ENCODE measurements at places on chromosomes 13 and 19.

GRCh38 chr13:53342623-53343360 is 314.2 kb downstream of the OLFM4 start:
- DNase-seq, result no peak

GRCh38 chr13:110236831-110237261 is 70.1 kb downstream of the COL4A1 start:
- DNase-seq, result no peak

GRCh38 chr19:54178581-54179261 is 5.8 kb upstream of the TMC4 start:
- peak; percentile 20 for DNase-seq

DNA sequence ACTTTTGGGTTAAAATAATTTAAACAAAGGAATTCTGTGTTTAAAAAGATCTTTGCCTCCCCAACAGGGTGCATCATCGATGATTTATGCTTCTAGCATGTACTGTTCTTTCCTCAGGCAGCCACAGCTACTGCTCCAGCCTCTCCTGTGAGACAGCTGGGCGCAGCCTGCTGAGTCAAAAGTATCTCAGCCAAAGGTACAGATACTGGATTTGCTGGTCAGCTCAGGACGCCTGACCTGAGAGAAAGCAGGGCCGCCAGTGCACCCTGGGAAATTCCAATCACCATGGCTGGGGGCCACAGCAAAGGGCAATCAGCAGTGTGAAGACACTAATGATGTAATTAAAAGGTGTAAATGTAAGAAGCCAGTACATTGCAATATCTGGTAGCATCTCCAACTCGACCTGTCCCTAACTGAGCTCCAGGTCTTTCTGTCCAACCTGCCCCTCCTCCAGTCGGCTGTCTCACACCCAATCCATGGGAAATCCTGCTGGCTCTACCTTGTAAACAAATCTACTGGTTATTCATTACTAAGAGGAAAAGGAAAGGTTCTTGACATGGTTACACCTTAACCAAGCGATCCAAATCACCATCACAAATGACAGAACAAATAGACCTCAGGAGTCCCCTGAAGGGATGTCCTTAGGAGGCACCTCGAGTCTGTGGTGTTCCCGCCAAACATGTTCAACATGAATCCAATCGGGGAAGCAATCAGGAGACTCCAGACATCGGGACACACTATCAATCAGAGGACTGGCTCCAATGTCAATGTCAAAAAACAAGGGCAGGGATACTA is 7.3 kb downstream of the OPA3 start:
- peak; percentile 76 for DNase-seq

DNA sequence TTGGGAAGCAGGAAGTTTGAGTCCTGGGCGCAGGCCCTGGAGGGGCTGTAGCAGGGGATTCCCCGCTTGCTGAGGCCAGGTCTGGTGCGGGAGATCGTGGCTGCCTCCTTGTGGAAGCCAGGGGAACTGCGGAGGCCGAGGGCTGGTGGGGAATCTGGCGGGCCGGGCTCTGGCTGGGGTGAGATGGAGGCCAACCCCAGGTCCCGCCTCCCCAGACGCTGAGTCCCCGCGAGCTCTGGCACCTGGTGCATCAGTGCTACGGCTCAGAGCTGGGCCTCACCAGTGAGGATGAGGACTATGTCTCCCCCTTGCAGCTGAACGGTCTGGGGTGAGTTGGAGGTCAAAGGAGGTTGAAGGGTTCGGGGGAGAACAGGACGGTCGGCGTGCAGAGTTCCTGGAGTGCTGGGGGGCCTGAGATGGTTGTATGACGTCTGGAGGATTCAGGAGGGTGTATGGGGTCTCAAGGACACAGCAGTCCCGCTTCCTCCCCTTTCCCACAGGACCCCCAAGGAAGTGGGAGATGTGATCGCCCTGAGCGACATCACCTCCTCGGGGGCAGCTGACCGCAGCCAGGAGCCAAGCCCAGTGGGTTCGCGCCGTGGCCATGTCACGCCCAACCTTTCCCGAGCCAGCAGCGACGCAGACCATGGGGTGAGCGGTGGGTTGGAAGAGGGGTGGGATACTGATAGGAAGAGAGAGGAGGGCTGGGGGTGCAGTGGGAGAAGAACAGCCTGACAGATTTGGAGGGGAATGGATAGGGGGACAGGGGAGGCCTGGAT is 13.1 kb downstream of the GRAMD1A start:
- peak; percentile 40 for DNase-seq

GRCh38 chr19:21608571-21608970 is 103.2 kb downstream of the ZNF429 start:
- no peak for DNase-seq

- DNase-seq, result no peak
Measured at GRCh38 chr19:34241513-34242337, 12.6 kb upstream of the GARRE1 start.

GRCh38 chr13:75219479-75220237 is 262.3 kb downstream of the TBC1D4 start:
- peak; percentile 62 for DNase-seq

- DNase-seq, result no peak
Measured at GRCh38 chr19:54662730-54663129, at the start of gene LILRB4. TSS of gene LILRB4 (plus strand) at chr19:54662985. CDS start at chr19:54663034, 49 bp downstream.

DNA sequence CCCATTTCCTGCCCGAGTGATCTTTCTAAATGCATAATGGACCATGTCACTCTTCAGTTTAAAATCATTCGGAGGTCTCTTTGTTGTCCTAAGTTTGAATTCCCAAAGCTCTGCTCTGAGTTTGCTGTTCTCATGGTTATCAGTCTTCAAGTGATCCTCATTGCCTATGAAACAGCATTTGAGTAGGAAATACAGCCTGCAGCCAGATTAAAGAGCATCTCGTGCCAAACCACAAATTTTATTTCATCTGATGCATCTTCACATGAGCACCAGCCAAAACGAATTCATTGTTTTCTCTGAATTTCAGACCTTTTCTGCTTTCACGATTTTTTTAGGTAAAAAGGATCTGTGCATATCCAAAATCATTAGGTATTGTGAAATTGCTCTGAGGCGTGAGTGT is 299.6 kb downstream of the TDRD3 start:
- DNase-seq, result no peak

DNA sequence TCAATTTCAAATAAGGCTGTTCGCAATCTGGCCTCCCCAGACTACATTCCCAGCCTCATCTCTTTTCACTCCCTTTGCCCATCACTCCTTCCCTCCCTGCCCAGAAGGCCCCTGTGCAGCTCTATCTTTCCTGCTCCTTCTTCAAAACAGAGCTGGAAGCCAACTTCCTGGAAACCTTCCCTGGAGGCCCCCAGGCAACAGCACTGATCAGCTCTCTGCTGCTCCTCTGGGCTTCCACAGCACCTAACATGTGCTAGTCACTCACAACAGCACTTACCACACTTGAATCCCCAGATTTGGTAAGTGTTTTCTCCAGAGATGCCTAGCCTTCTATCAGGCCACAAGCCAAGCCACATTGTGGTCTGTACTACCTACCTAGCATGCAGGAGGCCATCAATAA is 9.5 kb downstream of the SMAD9 start:
- DNase-seq, result no peak

- no peak for DNase-seq
Measured at GRCh38 chr19:44202470-44202869, 9.9 kb upstream of the ZNF227 start.

DNA sequence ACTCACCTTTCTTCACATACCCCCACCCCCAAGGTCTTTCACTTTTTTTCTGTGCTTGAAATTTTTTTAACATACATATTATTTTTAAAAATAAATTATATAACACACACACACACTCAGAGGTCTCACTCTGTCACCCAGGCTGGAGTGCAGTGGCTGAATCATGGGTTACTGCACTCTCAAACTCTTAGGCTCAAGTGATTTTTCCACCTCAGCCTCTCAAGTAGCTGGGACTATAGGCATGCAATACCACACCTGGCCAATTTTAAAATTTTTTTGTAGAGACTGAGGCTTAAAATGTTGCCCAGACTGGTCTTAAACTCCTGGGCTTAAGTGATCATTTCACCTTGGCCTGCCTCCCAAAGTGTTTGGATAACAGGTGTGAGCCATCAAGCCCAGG is 32.9 kb upstream of the ZNF429 start:
- DNase-seq, result no peak

DNA sequence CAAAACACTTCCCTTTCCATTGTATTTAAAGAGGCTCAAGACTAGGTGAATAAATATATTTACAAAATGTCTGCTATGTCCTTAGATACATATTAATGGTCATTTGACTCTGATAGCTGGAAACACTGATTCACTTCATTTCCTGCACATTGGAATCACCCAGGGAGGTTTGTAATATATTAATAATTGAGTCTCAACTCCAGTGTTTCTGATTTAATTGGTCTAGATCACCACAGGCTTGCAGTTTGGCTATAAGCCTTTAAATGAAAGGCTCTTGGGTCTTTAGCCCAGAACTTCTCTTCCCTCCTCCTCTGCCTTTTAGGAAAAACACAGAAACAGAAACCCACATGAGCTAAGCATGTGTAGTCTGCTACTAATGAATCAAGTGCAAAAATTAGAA is 378.0 kb downstream of the TBC1D4 start:
- DNase-seq, result no peak

DNA sequence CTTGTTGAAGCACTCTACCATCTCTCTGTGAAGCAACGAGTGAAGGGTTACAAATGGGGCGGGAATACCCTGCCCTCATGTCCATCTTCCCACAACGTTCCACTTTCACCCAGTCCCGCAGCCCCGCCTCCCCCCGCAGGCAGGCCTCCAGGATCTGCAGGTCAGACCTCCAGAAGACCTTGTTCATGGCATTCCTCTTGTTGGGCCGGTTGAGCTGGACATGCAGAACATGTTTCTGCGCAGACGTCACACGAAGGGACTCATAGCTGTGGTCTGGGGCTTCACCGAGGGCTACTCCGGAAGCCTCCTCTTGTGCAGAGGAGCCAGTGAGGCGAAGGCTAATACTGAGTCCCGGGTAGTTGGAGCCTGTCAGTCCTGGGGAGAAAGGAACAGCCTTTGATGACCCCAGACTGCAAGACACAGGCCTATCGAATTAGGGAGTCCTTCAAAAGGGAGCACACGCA is 420 bp downstream of the ECH1 start:
- DNase-seq, result peak; percentile 96

DNA sequence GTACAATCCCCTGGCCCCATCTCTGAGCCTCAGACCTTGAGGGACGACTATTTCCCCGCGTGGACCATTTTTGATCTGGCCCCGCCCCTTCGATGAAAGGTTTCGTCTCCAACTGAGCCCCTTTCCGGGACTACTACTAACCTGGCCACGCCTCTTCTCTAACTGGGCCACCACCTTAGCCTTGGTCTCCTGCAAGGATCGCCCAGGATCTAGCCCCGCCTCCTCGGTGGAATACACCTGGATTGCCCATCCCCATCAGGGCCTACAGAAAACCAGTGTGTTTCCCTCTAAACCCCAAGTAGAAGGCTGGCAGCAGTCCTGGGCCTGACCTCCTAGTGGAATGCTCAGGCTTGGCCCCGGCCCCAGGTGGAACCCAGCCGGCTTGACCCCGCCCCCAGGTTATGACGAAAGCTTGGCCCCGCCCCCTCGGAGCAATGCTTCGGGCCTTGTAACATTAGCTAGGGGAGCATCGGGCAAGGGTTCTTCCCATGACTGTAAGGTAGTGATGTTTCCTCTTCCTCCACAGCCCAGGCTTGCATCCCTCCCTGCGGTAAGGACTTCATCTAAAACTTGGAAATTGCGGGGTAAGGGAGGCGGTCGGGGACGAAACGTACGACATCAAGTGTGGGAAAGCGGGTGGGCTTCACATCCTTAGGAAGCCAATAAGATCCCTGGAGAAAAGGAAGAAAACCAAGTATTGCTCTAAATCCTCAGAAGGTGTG is 9.1 kb downstream of the SPACA6 start:
- DNase-seq, result no peak

GRCh38 chr19:49057636-49058234 is at the start of gene CGB7:
TSS of gene CGB7 (minus strand) at chr19:49057749. CDS start at chr19:49055375, 2,374 bp downstream.
- DNase-seq, result peak; percentile 80
